ENCODE measurements at places on chromosomes 1 and 21. TPM values are rescaled to one million over a fixed set of nuclear protein-coding genes. Genes with fewer than 3 reads are reported as not detected.

GRCh38 chr1:54865238-54866073 is 21.5 kb downstream of the DHCR24 start:
- no peak for DNase-seq

- no peak for DNase-seq
Measured at GRCh38 chr1:16181887-16182719, 26.2 kb upstream of the EPHA2 start.

Gene FAM72D
- total RNA-seq, result 8.7 TPM

Gene TNFRSF4
- 788 TPM for total RNA-seq

DNA sequence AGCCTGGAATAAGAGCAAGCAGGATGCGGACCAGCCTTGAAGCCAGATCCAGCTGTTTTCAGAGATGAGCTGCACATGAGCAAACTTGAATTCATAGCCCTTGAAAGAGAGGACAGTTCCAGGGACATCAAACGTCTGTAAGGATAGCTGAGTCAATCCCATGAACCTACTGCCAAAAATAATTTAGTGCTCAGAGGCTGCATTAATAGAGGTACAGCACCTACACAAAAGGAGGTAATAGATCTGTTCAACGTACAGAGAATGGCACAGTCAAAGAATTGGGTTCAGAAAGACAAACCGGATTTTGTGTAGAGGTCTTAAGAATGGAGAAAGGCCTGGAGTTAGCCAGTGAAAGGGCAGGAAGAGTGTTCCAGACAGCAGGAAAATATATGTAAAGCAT is 110.8 kb upstream of the ZC3H12A start:
- DNase-seq, result no peak

DNA sequence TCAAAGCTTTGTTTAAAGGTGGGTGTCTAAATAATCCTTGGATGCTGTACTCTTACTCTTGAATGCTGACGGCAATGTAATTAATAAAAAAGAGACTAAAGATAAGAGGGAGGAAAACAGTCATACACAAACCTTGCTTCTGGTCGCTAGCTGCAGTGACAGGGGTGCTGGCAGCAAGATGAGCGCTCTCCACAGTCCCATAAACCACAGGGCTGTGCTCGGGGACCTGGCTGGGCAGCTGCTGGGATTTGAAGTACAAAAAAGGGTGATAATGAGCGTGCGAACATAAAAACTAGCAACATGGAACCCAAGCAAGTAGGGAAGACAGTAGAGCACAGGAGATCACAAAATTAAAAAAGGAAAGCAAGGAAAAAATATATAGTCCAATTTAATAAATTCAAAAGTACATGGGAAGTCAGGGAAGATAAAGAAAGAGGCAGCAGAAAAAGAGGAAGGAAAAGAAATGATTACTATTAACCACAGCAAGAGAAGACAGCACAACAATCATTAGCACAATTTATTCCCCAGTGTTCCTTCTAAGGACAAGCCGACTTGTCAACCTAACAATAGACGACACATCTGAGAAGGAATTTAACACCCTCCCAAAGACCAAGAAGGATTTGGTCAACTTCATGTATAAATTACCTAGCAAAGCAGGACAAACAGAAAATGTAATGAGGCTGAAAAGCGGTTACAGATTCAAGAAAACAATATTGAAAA is 162.9 kb upstream of the HP1BP3 start:
- DNase-seq, result no peak

DNA sequence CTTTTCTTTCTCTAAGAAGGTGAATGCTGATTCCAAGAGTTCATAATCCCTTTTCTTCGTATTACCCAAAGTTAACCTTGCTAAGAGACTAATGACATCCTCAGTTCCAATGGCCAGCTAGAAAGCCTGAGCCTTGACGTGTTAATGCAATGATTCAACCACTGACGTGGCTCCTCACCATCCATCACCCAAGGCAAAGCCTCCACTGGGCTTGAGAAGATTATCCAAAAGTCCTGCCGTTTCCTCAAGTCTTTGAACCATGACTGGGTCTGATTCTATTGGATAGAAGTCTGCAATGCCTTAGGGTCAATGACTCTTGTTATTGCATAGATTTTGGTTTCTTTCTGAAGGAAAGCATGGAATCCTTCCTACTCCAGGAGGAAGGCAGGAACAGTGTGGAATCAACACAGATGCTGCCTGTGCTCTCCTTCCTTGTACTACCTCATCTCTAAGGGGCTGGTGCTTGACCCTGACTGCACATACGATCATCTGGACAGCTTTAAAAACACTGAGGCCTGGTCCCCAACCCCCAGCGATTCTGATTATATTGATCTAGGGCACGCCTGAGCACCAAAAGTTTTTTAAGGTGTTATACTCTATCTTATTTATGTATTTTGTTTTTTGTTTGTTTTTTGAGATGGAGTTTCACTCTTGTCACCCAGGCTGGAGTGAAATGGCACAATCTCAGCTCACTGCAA is 69.3 kb upstream of the ANGPTL1 start:
- no peak for DNase-seq
